Stimulated activated CD4-positive, alpha-beta T cell treated with anti-CD3 and anti-CD28 coated beads, Interleukin-4, amount 100 ng/mL, for 48 hours (primary cell): ENCODE measurements at places on chromosomes 12 and 14.

- no peak for DNase-seq
These were observed 993.2 kb downstream of the BCL11B start for GRCh38 chr14:98278800-98279199.

DNA sequence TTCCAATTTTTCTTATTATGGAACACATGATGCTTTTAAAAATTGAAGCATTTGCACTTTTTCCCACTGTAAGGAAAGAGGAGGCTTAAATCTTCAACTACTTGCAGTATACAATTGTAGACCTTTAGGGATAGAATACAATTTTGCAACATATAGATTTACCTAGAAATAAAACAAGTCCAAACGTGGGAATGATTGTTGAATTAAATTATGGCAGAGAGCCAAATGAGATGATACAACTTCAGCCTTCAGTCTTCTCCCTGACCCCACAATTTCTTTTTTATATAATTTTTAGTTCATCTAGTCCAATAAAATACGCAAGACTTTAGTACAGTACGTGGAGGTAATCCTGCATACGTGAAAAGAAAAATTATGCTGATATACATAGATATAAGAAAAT lies 666.5 kb downstream of the SLC16A7 start:
- no peak for DNase-seq

- DNase-seq = no peak
These were observed 12.5 kb downstream of the MOK start for GRCh38 chr14:102292441-102292840.

GRCh38 chr12:123576611-123577010 lies 7.7 kb upstream of the TMED2 start:
- no peak for DNase-seq

GRCh38 chr12:27460471-27460978 lies 14.0 kb downstream of the SMCO2 start:
- DNase-seq = no peak

GRCh38 chr12:92905811-92906554 lies 23.1 kb downstream of the EEA1 start:
- DNase-seq = no peak

DNA sequence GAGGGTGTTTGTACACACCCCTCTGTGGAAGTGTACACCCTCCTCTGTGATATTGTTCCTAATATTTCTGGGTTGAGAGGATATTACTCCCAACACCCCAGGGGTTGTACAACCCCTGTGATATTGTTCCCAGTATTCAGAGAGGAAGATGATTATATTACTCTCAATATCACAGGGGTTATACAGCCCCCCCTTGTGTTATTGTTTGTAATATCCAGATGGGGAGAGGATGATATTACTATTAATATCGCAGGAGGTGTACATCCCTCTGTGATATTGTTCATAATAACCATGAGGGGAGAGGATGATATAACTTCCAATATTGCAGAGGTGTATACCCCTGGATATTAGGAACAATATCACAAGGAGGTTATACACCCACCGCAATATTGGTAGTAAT lies 566.1 kb upstream of the MIS18BP1 start:
- DNase-seq = no peak

- DNase-seq = no peak
These were observed 5.9 kb upstream of the KRT3 start for GRCh38 chr12:52801773-52802172.

DNA sequence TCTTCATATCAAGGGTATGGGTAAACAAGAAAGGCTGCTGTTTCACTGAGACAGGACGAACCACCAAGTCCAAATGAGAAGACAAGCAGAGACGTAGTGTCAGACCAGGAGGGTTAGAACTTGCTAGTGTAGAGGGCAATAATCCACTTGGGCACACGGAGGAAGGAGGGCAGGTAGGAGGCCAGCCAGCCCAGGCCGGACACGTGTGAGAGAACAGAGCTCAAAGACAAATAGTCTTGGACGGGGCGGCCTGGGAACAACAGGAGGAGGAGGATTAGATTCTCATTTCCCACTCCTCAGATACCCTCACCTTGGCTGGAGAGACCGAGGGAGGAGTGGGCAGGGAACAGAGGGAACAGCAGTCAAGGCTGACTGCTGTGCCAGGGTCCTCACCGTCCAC lies 8.8 kb downstream of the DHRS1 start:
- no peak for DNase-seq
